ENCODE measurements at places on chromosomes 16 and 17. TPM values are rescaled to one million over a fixed set of nuclear protein-coding genes. Genes with fewer than 3 reads are reported as not detected.

ZSCAN10 gene
- not detected for total RNA-seq

AIPL1 gene
- total RNA-seq, result not detected

KIF18B gene
- total RNA-seq, result not detected

PNMT gene
- total RNA-seq, result 2.6 TPM

CD300LF gene
- not detected for total RNA-seq

C16orf92 gene
- not detected for total RNA-seq

RAB26 gene
- total RNA-seq, result 28.8 TPM

P2RX1 gene
- total RNA-seq, result 39.2 TPM

SRL gene
- not detected for total RNA-seq

SMIM36 gene
- total RNA-seq, result not detected

CARD14 gene
- not detected for total RNA-seq

RNF43 gene
- 8.3 TPM for total RNA-seq

UNKL gene
- 11.2 TPM for total RNA-seq

KCNJ12 gene
- 0.99 TPM for total RNA-seq

ZNF207 gene
- total RNA-seq, result 82.5 TPM

CCL17 gene
- not detected for total RNA-seq

SLC52A1 gene
- not detected for total RNA-seq

TNFRSF13B gene
- total RNA-seq, result not detected

ZNF205 gene
- 14.2 TPM for total RNA-seq

CD300C gene
- total RNA-seq, result 0.52 TPM

SOX9 gene
- 47.5 TPM for total RNA-seq

CACNB1 gene
- total RNA-seq, result 2.3 TPM

SOST gene
- not detected for total RNA-seq

GP2 gene
- total RNA-seq, result 14,662 TPM

KRTAP4-9 gene
- not detected for total RNA-seq

CORO1A gene
- total RNA-seq, result 8.2 TPM

USP6 gene
- total RNA-seq, result not detected

DNAH9 gene
- 9.6 TPM for total RNA-seq

CTRB1 gene
- 20,352 TPM for total RNA-seq

CFAP119 gene
- 1.6 TPM for total RNA-seq

CRYBA1 gene
- not detected for total RNA-seq

MYADML2 gene
- not detected for total RNA-seq

HS3ST3A1 gene
- total RNA-seq, result not detected

CSH1 gene
- not detected for total RNA-seq

PRR35 gene
- total RNA-seq, result not detected

CORO6 gene
- 5.6 TPM for total RNA-seq

NPIPA3 gene
- not detected for total RNA-seq

SLC16A11 gene
- 10.9 TPM for total RNA-seq

HEATR9 gene
- not detected for total RNA-seq

NPW gene
- total RNA-seq, result not detected

PLK1 gene
- total RNA-seq, result 0.52 TPM

PYY gene
- total RNA-seq, result not detected

OR4D2 gene
- total RNA-seq, result not detected

DHRS7C gene
- total RNA-seq, result not detected

LRRC75A gene
- total RNA-seq, result 4.9 TPM
